ENCODE measurements at places on chromosomes 4 and X.
A peak's percentile ranks its signal among the peaks of the same experiment; 100 is the strongest.

DNA sequence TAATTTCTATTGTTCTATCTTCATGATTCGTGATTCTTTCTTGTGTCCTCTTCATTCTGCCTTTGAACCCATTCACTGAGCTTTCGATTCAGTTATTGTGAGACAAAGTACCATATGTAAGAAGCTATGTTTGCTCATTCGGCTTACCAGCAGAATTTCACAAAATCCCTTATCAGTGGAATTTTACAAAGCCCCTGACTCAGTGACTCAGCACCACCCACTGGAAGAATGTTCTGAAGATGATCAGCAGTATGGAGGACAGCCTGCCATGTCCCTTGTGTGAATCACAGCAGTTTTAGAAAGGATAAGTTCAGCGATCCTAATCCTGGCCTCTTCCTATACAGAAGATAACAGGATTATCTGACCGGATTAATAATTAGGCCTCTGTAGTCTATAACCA, 5.8 kb upstream of the UXT start:
- DNase-seq: no peak

- DNase-seq: no peak
These were observed 5.0 kb downstream of the FGA start for GRCh38 chr4:154585369-154586018.

- DNase-seq: no peak
These were observed 19.7 kb upstream of the CXCL6 start for GRCh38 chr4:73816814-73817213.

GRCh38 chr4:2436301-2436700, 17.5 kb downstream of the CFAP99 start:
- no peak for DNase-seq

- DNase-seq: peak; percentile 89
These were observed 3.5 kb downstream of the TMSB4X start for GRCh38 chrX:12978205-12979025.

- DNase-seq: no peak
These were observed 672.8 kb upstream of the GALNT7 start for GRCh38 chr4:172495769-172496168.

- no peak for DNase-seq
These were observed 25.3 kb downstream of the HOPX start for GRCh38 chr4:56655627-56656345.

GRCh38 chrX:70026112-70026850, 23.5 kb downstream of the AWAT2 start:
- no peak for DNase-seq

GRCh38 chr4:189200353-189200752, 740.3 kb upstream of the FRG1 start:
- DNase-seq: no peak

- no peak for DNase-seq
These were observed 2.9 kb downstream of the GPRASP3 start for GRCh38 chrX:102723456-102723855.

DNA sequence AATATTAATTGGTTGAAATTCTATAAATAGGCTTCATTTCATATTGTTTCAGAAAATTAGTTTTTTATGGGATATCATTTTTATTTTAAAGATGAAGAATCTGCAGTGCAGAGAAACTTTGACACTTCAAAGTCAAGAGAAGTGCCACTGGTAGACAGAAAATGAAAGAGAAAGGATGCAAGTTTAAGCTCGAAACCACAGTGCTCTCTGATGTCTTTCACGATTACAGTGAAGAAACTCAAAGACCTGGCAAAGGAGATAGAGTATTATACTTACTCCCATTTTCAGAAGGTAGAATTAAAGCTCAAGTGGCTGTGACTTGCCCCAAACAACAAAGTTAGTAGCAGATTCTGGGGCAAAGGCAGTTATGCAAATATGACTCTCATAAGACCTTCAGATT, 745.4 kb downstream of the TECRL start:
- DNase-seq: peak; percentile 19

All from Jurkat, Clone E6-1 (cell line).